ENCODE measurements at places on chromosomes 2 and 18.

DNA sequence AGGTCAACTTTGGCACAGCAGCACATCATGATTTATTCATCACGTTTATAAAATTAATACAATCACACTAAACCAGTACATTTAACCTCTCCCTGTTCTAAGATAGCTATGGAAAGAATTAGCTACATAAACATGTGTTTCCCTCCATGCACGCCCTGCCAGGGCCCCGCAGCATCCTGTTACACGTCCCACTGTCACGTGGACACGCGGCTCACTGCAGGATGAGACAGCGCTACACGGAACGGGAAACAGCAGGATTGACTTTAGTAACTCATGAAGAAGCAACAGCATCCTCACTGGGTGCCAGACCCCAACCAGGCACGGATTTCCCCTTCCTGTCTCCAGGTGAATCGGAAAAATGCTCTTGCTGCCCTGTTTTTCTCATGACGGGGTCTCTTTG lies 30.9 kb upstream of the SALL3 start:
- DNase-seq = no peak

- no peak for DNase-seq
Measured at GRCh38 chr2:191083540-191083939, 67.3 kb downstream of the STAT4 start.

DNA sequence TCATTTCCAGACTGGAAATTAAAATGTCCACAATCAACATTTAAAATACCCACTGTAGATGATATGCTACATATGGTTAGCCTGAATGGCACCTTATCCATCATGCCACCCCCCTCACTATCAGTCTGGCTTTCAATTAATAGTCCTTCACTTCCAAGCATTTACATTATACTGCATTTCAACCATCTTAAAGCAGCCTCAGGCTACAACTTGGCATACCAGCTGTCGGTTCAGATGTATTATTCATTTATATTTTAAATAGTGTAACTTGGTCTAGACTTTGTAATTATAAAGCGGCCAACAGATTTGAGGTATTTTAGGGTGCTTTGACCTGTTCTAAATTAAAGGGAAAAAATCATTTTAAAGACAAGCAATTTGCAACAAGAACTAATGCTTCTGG lies 2.6 kb downstream of the GCG start:
- no peak for DNase-seq

GRCh38 chr18:9900699-9901098 lies 13.1 kb upstream of the VAPA start:
- DNase-seq = no peak

DNA sequence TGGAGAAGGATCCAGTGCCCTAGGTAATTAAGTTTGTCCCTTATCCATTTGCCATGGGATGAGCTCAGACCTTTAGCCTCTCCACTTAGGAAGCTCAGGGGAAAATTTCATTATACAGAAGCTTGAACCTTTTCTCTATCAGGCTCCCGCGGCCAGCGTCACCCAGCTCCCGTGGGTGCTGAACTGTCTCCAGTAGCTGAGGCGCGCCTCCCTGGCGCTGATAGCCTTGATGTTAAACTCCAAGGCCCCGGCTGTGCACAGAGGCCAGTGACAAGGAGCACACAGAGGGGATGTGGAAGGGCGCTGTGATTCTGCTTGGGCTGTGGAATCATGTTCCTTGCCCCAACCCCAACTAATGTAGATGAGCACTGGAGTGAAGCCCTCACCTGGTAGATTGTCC lies 50.8 kb downstream of the NRP2 start:
- no peak for DNase-seq

DNA sequence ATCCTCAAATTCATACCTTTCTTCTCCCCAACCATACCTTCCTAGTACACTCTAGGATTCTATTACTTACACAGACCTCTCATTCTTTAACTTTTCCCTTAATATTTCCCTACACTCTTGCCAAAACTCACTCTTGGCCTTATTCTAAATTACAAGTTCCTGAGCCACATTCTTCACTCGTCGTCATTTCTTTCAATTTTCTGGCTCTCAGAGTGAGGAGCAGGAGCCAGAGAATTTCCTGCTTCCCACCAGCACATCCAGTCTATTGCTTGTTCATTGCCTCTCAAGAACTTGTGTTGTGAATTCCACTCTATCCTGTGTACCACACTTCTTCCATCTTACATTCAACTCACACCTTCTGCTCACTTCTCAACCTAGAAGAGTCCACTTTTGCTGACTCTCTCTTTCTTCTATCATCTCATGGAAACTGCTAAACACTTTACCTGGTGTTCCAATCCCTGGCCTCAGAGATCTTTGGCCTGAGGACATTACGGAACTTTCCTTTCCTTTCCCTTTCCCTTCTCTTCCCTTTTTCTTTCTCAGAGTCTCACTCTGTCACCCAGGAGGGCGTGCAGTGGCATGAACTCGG lies 171.6 kb downstream of the PLCL1 start:
- DNase-seq = no peak

DNA sequence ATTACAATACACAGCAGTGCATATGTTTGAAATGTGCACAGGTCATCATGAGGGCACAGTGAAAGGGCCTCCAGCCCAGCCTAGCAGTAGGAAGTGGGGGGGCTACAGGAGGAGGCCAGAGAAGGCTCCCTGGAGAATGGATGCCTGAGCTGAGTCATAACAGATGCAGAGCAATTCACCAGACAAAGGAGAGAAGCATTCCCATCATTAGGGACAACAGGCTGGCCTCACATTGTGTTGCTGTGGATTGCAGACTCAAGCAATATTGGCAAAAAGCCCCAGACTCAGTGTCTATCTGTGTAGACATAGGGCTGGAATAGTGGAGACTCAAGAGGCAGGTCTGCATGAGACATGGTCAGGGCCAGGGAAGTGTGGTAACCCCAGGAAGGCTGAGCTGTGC lies 329.9 kb downstream of the DLGAP1 start:
- DNase-seq = no peak

DNA sequence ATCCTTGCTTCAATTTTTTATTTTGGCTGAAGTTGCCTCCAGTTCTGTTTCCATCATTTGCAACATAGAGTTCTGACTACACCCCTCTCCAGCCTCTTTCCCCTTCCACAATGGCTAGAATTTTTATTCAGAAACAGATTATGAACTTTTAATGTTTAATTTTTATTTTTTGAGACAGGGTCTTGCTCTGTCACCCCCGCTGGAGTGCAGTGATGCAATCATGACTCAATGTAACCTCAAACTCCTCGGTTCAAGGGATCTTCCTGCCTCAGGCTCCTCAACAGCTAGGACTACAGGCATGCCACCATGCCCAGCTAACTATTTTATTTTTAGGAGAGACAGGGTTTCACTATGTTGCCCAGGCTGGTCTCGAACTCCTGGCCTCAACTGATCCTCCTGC lies 2.8 kb downstream of the NTSR2 start:
- DNase-seq = no peak

- no peak for DNase-seq
Measured at GRCh38 chr2:108145557-108146326, 94.0 kb upstream of the SULT1C3 start.

DNA sequence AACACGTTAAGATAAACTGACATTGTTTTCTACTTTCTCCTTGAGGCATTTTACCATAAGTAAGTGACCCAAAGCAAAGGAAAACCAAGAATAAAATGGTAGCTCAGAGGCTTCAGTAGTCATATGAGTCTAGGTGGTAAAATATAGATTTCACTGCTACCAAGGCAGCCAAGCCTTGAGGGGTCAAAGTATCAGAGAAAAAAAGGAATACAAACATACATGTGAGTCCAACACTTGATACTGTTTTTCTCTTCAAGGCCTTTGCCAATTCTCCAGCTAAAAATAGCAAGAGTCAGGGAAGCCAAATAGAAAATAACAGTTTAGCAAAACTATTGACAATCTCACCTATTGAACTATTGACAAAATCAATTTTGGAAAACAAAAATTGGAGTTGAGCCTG lies 925.9 kb downstream of the BCL11A start:
- no peak for DNase-seq

GRCh38 chr2:101844055-101844635 lies 146.6 kb downstream of the MAP4K4 start:
- DNase-seq = no peak

DNA sequence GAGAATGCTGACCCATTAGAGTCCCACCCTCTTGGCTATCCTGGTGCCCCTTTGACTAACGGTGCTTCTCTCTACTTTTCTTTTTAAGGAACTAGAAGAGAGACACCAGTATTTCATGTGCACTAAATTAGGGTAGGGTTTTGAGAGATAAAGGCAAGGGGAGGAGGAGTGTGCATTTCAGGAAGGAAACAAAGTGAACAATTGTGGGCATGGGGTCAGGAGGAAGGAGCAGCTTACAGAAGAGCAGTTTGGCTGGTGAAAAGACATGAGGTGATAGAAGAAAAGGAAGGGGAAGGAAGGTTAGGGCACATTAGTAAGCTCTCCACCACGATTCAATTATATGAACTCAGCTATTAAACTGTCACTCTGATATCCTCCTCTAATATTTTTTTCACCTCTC lies 105.8 kb upstream of the CTAGE1 start:
- no peak for DNase-seq

GRCh38 chr18:6476190-6476589 lies 61.5 kb upstream of the L3MBTL4 start:
- no peak for DNase-seq

DNA sequence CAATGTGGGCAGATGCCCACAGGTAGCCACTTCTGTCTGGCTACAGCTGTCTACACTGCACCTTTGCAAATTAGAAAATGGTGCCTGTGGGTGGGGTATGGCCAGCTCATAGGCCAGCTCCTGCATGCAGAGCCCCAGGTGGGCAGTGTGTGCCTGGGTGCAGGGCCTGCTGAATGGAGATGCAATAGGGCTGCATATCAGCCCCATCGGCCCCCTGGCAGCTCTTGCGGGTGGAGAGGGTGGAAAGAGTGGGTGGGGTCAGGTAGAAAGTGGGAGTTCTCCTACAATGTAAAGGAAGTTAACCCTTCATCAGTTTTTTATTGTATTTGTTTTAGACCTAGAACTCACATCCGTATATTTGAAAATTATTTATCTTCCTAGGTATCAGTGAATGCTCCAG lies 37.1 kb downstream of the FBLN7 start:
- DNase-seq = no peak

- no peak for DNase-seq
Measured at GRCh38 chr2:232979871-232980461, 33.1 kb downstream of the NGEF start.

DNA sequence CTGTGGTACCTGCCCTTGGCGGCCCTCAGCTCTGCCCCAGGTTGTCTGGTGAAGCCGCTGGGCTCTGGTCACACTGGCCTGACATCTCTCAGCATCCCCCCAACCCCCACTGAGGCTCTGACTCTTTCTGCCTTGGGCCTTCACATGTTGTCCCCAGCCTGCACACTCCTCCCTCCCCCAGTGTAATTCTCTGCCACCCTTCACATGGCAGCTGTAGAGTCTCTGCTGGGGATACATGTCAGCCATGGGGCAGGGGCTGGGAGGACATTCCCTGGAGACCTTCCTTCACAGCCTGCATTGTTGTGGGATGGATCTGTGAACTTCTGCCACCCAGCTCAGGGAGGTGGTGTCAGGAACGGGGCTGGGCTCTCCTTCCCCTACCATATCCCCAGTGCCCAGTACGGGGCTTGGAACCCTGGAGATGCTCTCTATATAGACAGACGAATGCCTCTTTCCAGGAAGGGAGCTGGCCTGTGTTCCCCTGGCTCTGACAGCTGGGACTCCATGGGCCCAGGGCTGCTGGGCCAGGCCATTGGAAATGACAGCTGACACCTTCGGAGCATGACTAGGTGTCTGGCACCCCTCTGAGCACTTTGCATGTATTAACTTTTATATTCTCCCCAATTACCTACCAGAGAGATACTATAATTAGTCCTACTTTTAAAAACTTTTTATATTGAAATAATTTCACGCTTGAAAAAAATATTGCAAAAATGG lies 151.5 kb downstream of the INHBB start:
- no peak for DNase-seq

GRCh38 chr18:2103299-2103698 lies 468.0 kb downstream of the METTL4 start:
- no peak for DNase-seq

DNA sequence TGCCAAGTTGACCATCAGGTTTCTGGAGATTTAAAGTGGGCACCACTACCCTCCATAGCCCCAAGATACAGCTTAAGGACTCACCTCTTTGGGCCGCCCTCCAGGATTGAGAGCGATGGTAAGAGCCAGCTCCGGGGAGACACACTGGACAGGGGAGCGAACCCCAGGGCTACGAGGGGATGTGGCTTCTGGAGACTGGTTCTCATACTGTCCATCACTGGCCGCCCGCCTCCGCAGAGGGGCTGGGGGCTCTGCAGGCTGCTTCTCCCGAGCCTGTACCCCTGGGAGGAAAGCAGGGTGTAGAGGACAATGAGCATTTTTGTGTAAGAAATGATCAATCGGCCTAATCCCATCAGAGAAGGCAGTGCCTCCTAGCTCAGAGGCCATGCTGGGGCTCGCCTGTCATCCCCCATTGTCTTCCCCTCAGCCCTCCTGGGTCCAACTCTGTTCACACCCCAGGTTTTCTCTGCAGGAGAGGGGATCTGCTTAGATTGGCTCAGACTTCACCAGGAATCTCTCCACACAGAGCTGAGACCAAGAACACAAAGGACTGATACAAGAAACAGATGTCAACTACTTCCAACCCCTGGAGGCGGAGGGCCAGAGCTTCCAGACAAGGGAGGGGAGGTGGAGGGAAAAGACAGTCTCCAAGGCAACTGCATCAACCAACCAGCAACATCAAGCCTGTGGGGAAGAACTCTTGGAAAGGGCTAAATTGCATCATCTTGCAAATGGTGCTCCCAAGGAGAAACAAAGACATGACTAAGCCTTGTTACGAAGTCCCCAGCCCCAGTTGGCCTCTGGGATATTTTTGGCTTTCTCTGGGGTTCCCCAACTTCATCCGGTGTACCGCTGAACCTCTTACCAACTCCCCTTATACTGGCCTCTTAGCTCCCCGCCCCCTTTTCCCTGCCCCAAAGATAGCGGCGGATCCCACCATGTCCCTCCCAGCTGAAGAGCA lies 166.6 kb downstream of the TNS1 start:
- no peak for DNase-seq

DNA sequence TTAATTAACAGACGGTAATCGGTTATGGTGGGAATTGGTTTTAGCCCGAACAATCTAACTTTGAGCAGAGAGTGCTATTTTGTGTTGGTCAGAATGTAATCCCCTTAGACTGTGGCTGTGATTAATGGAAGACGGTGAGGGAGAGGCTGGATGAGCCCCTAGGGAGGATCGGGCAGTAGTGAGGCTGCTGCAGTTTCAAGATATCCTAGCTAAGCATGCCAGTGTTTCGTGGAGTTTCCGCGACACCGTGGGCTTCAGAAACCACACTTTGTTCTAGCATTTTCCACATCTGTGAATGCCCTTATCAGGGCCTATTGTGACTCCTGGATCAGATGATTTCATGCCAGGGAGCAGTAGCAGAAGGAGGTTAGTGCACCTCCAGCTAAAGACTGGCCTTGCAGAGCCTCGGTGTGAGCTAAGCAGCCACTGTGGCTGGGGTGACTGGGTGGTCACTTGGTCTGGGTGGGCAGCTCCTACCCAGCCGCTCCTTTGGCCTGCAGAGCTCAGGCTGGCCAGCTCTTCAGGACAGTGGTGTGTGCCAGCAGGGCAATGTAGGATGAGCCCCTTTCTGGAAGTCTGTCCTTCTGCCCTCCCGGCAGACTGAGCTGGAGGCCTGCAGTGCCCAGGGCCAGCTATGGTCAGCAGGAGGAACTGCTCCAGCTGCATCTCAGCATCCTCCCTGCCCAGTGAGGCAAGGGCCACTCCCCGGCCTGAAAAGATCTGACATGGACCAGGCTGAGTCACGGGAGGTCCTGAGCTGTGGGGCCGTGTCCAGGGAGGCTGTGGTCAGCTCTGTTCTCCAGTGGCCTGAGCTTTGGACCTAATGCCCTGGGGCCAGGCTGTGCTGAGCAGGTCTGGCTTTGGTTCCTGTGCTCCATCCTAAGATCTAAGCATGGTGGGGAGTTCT lies 142.6 kb upstream of the GPC1 start:
- DNase-seq = no peak

Measured in stimulated activated CD8-positive, alpha-beta memory T cell treated with anti-CD3 and anti-CD28 coated beads, Interleukin-4, amount 100 ng/mL, for 24 hours (primary cell).